D341Med (cell line): ENCODE measurements at places on chromosomes 2 and 18.

GRCh38 chr2:181949047-181949446 lies 36.6 kb upstream of the PPP1R1C start:
- DNase-seq = no peak

DNA sequence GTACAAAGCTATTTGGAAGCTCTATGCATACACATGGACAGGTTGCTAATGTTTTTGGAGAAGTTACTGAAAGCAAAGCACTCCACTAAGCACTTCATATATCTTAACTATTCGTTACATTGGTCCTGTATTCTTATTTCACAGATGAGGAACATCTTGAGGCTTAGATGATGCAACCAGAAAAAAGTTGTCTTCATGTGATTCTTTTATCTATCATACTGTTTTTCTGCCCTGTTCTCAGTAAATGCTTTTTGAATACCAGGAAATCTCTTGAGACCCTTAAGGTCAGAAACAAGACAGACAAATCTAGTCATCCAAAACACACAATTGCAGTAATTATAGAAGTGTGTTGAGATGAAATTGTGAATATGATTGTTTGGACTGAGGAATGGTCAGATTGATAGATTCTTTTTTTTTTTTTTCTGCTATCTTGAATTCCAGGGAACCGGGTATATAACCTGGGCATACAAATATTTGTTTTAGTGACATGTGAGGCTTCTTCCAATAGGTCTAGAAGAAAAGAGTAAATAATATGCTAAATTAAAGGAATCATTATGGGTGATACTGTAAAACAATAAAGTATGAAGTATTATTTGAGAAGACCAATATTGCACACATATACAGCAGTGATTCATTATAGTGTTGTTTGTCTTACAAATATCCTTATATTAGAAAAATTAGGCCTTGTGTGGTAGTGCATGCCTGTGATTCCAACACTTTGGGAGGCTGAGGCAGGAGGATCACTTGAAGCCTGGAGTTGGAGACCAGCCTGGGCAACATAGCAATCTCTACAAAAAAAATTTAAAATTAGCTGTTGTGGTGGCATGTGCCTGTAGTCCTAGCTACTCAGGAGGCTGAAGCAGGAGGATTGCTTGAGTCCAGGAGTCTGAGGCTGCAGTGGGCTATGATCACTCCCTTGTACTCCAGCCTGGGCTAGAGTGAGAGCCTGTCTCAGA lies 33.7 kb downstream of the EHBP1 start:
- DNase-seq = no peak

DNA sequence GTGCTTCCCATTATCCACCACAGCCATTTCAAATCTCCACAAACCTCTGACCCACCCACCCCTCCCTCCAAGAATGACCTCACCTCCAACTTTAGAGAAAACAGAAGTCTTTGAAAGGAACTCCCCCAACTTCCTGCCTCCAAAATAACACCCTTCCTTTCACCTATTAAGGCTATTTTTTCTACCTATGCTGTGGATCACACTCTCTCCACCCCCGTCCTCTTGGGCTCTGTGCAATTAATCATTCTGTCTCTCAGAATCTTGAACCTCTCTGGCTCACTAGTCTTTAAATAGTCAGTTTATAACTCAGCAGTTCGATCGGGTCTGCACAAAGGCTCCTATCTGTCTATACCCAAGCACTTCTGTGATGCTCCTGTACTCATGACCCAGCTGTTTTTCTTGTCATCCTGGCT lies 37.3 kb upstream of the XPO1 start:
- DNase-seq = no peak

DNA sequence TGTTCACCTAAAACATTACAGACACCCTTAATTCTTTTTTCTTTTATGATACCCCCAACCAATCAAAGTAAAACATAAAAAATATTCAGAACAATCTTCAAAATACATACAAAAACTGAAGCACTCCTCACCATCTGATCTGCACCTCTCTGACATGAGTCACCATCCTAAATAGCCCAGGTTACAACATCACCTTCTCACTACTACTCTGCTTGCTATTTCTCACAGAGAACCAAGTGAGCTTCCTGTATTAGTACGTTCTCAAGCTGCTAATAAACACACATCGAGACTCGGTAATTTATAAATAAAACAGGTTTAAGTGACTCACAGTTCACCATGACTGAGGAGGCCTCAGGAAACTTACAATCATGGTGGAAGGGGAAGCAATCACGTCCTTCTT lies 183.5 kb downstream of the CBLN2 start:
- DNase-seq = no peak

- DNase-seq = no peak
Observed at GRCh38 chr2:66438498-66438833, 3.5 kb downstream of the MEIS1 start.

GRCh38 chr2:201774546-201774945 lies 6.2 kb downstream of the ALS2 start:
- DNase-seq = no peak

GRCh38 chr2:118986738-118987137 lies 44.7 kb downstream of the MARCO start:
- no peak for DNase-seq

GRCh38 chr2:11480406-11480805 lies 14.4 kb upstream of the E2F6 start:
- DNase-seq = no peak

DNA sequence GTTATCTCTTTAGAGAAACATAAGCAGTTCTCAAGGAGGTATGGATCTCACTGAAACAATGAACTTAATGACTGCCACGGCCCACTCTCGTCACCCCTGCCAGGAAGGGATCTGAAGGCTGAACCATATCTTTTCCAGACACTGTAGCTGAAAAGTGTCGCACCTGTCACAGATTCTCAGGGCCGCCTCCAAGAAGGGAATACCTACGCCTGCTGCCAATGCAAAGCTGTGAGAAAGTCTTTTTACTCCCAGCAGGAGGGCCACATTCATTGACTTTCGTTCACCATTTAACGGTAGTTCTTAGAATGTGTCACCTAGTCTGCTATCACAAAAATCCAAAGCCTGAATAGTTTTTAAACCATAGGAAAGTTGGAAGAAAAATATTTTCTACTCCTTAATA lies 66.7 kb upstream of the SH3BP4 start:
- no peak for DNase-seq

DNA sequence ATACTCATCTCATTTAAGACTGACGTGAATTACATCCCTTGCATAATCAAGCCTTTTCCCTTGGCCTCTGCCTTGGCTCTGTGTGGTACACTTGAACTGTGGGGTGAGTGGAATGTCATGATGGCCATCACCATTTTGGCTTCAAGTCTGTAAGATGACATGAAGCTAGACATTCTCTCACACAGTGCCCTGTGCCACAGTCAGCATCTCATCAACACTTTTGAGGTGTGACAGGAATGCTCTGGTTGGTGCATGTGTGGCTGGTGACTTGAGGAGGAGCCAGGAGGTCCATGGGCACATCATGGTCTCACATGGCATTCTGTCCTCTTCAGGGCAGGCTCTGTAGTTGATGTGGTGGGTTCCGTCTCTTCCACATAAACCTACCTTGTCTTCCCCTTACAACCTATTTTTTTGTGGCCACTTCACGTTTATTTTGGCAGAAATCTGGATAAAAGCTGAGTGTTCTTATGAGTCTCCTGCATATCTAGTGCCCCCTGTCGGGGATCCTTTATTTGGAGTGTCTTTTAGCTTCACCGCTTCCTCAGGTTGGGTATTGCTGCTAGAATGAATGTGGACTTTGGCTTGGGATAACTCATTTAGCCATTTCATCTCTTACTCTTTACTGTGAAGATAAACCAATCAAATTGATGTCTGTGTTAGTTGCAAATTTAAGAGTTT lies 28.1 kb downstream of the MAP4K4 start:
- no peak for DNase-seq

GRCh38 chr2:159138642-159139182 lies 147.8 kb downstream of the WDSUB1 start:
- DNase-seq = no peak

GRCh38 chr18:1037776-1038175 lies 133.1 kb downstream of the ADCYAP1 start:
- DNase-seq = no peak
